ENCODE measurements at places on chromosomes 3 and 15.

GRCh38 chr15:55742927-55743728 lies at the start of gene PRTG:
Gene PRTG, minus strand, starts transcription at chr15:55743152. Its CDS starts 221 bp downstream, at chr15:55742931.
- DNase-seq = no peak

DNA sequence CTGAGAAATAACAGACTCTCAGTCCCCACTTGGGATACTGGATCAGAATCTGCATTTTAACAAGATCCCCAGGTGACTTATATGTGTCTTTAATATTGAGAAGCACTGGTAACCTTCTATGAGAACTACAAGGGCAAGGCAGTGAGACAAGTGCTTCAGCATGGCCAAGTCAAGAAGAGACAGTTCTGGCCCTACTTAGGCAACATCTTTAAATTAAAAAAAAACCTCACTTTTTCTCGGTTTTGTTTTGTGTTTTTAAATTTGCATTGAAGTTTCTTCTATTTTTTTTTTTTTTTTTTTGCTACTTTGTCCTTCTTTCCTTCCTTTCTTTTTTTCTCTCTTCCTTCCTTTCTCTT lies 42.5 kb upstream of the SPTSSB start:
- DNase-seq = no peak

- DNase-seq = no peak
Measured at GRCh38 chr3:135325096-135325495, 530.0 kb downstream of the EPHB1 start.

DNA sequence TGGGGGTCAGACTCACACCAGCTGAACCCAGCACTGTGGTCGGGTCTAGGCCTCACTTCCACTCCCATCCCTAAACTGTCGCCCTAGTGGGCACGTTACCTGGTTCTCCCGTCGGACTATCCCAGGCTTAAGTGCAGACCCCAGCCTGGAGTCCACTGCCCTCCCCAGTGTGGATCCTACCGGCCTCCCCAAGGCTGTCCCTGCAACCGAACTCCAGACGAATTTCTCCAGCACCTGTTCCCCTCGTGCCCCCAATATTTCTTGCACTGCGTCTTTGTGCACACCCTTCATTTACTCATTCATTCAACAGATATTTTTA lies 26.5 kb downstream of the SLC41A3 start:
- DNase-seq = no peak

- DNase-seq = no peak
Measured at GRCh38 chr3:100603469-100603868, 5.9 kb upstream of the ADGRG7 start.

DNA sequence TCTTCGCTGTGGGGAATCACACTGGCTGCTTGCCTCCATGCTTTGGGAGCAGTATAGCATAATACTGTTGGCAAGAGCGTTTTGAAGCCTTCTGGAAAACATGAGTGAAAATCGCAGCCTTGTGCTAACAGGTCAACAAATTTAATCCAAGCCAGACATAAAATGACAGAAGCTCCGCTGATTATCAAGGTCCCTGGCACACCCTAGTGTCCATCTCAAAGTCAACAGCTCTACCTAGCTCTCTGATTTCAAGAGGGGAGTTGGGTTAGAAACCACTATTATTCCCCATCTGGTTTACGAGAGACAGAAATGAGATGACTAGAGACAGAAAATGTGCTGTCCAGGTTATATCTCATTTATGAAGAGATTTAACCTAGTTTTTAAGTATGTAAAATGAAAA lies 73.6 kb upstream of the MDFIC2 start:
- no peak for DNase-seq

DNA sequence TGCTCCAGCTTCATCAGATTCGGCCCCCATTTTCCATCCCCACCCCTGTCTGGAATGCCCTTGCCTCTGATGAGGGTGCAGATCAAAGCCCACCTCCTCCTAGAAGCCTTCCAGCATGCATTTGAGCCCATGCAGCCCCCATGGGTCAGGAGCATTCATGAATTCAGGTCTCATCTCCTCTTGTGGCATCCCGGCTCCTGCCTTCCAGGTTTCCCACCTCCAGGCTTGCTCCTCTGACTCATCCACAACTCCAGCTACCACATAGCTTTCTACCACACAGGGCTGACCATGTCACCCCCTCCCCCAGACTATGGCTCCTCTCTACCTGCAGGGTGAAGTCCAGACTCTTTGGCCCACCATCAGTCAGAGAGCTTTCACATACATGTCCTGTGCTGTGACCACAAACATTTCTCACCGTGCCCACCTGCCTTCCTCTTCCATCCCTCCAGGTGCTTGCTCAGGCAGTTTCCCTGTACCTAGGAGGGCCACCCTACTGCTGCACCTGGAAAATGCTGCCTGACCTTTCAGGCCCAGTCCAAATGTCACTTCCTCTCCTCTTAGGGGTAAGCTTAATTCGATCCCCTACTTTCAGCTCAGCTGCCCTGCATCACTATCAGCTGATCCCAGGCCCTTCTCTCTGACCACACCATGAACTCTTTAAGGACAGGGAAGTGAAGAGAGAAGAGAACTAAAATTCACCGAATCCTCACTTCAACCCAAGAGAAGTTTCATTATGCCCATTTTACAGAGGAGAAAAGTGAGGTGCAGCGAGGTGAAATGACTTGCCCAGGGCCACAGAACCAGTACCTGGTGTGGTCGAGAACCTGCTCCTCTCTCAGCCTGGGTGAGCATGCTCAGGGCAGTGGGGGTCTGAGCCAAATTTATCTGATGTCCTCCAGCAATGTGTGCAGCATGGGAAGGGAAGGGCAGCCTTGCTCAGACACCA lies 13.7 kb upstream of the FGD5 start:
- no peak for DNase-seq

- DNase-seq = peak; percentile 56
Measured at GRCh38 chr15:69973102-69973714, 124.5 kb downstream of the TLE3 start.

GRCh38 chr3:36332139-36332538 lies 48.2 kb upstream of the STAC start:
- DNase-seq = no peak

DNA sequence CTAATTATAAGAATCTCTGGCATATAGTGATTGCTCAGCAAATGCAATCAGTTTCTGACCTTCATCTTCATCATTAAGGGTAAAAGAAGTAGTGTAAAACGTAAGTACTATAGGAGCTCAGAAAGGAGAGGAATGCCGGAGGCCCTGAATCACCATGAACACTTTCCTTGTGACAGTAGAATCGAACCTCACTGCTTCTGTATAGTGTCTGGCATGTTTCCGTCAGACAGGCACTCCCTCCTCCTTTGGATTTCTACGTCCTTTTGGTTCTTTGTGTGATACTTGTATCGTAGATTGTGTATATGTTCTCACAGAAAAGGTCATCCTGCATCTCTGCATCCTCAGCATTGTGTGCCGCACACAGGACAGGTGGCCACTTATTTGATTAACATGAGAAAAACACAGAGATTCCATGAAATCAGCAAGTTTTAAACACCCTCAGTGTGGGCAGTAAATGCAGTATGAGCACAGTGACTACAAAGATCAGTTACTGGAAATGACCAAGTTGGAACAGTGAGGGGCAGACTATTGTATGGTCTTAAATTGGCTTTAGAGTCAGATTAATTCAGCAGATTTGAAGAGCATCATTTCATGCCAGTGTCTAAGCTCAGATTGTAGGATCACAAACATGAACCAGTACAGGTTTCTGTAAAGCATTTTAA lies 234.5 kb downstream of the UBE2E2 start:
- no peak for DNase-seq

GRCh38 chr3:152405915-152406802 lies 137.4 kb downstream of the MBNL1 start:
- DNase-seq = no peak

DNA sequence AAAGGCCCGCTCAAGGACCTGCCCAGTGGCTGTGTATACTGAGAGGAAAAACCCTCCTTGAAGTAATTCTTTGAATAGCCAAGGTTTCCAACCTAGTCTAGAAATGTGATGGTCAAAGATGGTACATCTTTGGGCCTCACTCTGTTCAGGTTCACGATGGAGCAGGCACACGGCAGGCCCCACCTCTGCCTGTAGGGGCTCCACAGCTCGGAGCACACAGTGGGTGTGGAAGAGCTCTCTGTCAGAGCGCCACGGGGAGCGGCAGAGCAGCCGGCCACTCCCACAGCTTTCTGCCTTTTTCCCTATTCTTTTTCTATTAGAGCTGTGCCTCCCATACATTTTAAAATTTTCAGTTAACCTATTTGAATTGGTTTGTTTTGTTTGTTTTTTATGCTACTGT lies 89.5 kb downstream of the CTNNB1 start:
- DNase-seq = no peak

- no peak for DNase-seq
Measured at GRCh38 chr3:81684751-81685395, 76.6 kb downstream of the GBE1 start.

DNA sequence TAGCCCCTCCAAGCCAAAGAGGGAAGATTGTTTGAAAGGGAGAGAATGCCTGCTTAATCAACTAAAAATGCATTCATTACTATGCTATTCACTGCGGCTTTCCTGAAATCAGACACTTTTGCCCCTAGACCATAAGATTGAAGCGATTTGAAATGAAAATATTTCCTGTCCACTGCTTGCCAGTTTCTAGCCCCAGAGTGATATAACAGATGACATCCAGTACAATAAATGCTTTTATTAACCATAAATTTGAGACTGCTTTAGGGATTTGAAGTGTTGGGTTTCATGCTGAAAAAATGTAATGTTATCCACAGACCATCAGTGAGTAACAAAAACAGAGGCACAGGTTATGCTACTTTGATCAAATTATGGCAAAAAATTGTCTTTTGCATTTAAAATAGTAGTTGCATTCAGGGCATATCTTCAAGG lies 14.1 kb downstream of the IL17RD start:
- no peak for DNase-seq

- DNase-seq = no peak
Measured at GRCh38 chr3:12462159-12462947, 21.9 kb upstream of the TSEN2 start.

GRCh38 chr3:54931182-54931581 lies 3.3 kb upstream of the LRTM1 start:
- no peak for DNase-seq

DNA sequence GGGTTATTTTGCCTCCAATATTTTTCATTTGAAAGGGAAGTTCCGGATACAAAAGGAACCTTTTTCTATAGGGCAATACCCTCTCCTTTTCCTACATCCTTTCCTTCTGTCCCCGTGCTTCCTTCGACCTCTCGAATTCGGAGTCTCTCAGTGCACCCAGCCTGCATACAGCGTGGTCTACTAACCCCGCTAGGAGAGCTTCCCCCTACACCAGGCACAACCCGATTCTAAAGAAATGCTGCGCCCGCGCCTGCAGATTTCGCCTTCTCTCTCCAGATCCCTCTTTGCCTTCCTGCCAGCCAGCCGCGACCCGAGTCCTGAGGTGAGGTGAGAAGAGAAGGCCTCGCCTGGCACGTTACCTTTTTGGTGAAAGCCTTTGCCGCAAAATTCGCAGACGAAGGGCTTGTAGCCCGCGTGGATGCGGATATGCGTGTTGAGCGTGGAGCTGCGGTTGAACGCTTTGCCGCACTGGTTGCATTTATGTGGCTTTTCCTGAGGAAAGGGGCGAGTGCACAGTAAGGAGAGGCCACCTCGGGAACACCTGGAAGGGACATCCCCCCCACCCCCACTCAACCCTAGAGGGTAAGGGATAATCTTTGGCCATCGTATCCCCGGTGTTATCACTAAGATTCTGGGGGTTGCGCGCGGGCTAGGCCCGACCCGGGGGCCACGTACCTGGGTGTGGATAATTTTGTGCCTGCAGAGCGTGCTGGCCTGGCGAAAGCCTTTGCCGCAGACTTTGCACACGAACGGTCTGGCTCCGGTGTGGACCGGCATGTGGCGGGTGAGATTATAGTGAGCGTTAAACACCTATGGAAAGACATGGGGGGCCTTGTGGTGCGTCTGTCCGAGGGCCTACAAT lies 2.3 kb downstream of the FEZF2 start:
- peak; percentile 25 for DNase-seq

DNA sequence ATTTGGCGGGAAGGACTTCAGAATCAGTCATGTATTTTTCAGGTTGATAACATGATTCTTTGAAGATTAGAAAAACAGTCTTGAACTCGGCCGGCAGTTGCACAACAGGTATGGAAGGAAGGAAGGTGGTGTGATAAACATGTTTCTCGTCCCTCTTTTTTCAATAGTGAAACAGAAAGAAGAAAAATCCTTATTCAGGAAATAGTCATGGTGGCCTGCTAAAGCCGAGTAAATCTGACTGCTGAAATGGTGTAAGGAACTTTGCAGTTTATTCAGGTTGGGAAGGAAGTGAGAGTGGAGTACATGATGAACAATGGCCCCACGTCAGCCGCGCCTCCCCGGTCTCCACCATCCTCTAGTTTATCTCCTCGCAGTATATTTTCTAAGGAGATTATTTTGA lies 6.7 kb downstream of the RASGRP1 start:
- DNase-seq = no peak

GRCh38 chr3:57982561-57983243 lies 25.5 kb upstream of the FLNB start:
- DNase-seq = no peak

DNA sequence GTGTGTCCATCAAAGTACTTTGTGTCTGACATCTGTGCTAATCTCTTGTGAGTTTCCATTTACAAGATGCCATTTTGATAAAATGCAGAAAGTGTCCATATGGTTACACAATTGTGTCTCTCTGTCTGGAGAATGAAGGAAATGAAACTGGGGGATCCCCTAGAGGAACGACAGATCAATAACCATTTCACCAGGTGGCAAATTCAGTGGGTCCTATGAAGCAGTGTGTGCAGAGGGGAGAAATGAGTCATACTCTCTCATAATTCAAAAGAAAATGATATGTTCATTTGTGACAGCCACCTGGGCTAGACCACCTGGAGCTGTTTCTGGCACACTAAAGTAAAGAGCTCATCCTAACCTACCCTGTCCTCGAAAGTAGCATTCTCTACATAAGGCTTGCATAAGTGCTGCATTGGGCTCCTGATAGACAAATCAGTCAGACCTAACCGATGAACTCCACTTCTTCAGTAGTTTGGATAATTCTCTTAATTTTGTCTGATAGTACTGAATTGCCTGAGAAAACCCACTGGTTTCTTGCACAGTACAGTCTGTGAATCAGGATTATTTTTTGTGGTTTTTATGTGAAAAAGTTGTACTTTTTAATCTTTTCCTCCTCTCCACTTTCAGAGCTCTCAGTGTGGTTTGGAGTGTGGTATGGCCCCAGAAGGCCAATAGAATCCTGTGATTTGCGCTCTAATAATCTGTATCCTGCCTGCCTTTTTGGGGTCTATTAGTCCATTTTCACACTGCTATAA lies 10.3 kb upstream of the CD47 start:
- DNase-seq = peak; percentile 48

GRCh38 chr3:74263031-74263430 lies 351.4 kb downstream of the CNTN3 start:
- no peak for DNase-seq

DNA sequence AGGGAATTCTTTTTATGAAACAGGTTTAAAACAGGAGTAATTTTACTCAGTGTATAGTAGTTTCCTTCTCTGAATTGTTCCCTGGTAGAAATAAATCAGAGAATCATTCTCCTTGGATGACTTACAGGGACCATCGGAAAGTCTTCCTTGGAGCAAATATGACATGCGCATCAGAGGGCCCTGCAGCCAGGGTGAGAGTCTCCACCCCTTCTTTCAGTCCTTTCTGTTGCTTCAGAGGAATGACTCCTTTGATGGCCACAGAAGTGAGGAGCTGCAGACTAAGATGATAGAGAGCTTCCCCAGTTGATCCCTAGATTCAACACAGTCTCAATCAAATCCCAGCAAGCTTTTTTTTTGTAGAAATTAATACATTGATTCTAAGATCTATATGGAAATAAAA lies 294.8 kb upstream of the UMPS start:
- DNase-seq = no peak
